ENCODE measurements at places on chromosomes 1 and 21.

GRCh38 chr1:39106801-39107327 is 80.7 kb downstream of the NDUFS5 start:
- DNase-seq, result no peak

- no peak for DNase-seq
Observed at GRCh38 chr1:47870480-47870879, 126.7 kb downstream of the TRABD2B start.

DNA sequence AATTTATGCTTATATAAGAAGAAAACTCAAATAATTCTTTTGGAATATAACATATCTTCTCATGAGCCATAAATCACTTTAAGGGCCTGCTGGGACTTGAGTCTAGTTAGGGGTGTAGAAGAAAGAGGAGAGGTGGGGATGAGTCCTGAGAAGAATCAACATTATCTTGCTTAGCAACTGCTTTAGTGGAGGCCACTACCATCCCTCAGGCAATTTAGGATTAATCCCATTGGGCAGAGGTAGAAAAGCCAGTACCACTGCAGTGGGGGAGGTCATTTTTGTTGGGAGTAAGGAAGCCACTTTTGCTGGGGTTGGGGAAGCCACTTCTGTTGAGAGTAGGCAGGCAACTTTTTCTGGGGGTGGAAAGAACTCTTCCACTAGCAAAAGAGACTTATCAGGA is 47.7 kb downstream of the SLC2A1 start:
- DNase-seq, result no peak

DNA sequence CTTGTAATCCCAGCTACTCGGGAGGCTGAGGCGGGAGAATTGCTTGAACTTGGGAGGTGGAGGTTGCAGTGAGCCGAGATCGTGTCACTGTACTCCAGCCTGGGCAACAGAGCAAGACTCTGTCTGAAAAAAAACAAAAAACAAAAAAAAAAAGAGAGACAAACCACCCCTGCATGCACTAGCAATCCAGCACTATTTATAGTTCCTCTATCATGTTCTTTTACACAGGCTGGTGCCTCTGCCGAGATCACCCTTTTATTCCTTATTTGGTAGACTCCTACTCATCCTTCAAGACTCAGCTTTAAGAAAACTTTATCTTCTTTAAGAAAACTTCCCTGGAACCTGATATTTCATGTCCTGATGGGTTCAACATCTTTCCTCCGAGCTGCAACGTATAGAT is 10.8 kb downstream of the FMO5 start:
- DNase-seq, result no peak

- no peak for DNase-seq
Observed at GRCh38 chr1:202204065-202204464, 10.5 kb downstream of the LGR6 start.

DNA sequence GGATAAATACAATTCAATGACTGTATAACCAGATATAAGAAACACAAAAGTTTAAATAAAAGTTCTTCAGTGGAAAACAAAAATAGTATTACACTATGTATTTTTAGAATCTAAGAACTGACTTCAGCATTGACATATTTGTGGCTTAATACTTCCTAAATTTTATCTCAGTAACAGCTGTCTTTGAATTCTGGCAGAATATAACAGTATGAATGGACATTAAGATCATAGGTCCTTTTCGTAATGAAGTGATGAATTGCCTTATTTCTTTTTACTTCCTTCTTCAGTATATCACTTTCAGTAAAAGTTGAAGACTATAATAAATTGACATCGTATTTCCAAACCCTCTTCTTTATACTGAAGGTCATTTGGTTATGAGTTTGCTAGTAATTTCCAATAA is 1030.0 kb downstream of the MRPL39 start:
- DNase-seq, result no peak

Data from NCI-H524 (cell line).